Amniotic stem cell (primary cell): ENCODE measurements at places on chromosomes 6 and 20.

- DNase-seq: peak; percentile 9
These were observed 51.5 kb downstream of the PREX1 start for GRCh38 chr20:48776306-48776705.

DNA sequence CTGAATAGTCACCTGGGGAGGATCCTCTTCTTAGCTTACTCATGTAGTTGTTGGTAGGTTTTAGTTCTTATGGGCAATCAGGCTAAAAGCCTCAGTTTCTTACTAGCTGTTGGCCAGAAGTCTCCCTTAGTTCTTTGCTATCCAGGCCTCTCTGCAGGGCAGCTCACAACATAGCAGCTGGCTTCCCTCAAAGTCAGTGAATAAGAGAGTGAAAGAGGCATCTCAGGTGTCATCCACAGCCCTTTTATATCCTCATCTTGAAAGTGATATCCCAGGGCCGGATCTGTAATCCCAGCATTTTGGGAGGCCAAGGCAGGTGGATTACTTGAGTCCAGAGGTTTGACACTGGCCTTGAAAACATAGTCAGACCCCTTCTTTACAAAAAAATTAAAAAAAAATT is 42.1 kb upstream of the FOXA2 start:
- no peak for DNase-seq

DNA sequence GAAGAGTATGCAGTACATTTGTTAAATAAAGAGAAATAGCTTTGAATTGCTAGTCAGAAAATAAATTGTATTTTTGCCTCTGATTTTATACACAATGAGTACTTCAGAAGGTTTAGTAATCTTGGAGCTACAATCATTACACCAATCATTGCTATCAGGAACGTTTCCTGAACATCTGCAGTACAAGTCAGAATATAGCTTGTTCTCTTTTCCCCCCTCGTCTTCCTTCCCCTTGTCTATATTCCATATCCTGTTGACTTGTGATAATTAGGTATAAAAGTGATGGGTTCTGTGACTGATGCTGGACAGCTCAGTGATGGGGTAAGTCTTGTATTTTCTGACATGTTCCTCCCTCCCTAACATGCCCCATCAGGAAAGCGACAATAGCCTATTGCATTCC is 94.0 kb downstream of the AHI1 start:
- no peak for DNase-seq

- DNase-seq: no peak
These were observed 18.4 kb upstream of the SPAG4 start for GRCh38 chr20:35597186-35597585.

- no peak for DNase-seq
These were observed 425.5 kb downstream of the TENT5A start for GRCh38 chr6:81326881-81327561.

- no peak for DNase-seq
These were observed 23.9 kb upstream of the SPTLC3 start for GRCh38 chr20:12984863-12985262.

GRCh38 chr20:2379511-2380229 is 1.0 kb upstream of the TGM6 start:
- no peak for DNase-seq

- no peak for DNase-seq
These were observed 65.8 kb downstream of the SYTL3 start for GRCh38 chr6:158715330-158716311.

DNA sequence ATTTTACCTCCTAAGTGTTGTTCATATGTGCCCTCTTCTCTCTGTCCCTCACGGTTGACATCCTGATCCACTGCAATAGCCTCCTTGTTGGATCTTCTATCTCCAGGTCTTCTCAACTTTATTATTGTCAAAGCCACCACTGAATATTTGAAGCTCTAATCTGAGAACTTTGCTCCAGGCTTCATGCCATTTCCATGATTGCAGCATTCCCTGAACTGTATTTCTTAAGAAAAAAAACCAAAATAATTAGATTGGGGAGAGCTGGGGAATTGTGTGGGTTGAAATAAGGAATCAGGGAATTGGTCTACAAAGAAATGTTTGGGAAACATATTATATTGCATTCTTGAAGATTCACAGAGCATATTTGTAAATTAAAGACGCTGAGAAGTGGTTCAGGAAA is 2.5 kb upstream of the STX7 start:
- DNase-seq: no peak

GRCh38 chr6:28258877-28259777 is at the start of gene NKAPL:
Gene NKAPL, plus strand, starts transcription at chr6:28259297. Its CDS starts 75 bp downstream, at chr6:28259372.
- no peak for DNase-seq

- DNase-seq: no peak
These were observed 3.6 kb downstream of the FOXC1 start for GRCh38 chr6:1613346-1613687.

- DNase-seq: no peak
These were observed 440.2 kb upstream of the FLRT3 start for GRCh38 chr20:14777591-14777990.

DNA sequence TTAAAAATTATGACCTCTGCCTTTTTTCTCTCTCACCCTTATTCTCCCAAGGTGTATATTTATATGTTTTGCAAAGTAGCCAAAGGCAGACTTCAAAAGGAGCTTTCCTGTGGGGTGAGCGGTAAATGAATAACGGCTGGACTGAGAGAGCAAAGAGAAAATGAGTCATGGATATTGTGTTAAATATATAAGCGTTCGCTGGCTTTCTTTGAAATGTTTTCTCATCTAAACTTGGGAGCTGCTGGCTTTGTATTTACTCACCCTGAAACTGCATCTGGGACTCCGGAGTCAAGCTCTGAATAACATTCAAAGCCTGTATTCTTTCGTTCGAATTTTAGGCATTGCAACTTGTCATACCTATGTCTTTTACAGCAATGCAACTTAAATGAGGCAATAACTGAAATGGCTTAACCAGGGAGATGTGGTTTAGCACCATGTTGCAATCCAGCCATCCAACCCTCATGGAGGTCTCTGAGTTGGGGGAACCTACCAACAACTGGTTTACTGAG is 32.0 kb downstream of the ATXN1 start:
- DNase-seq: no peak

GRCh38 chr6:168062346-168063289 is 16.4 kb downstream of the FRMD1 start:
- DNase-seq: no peak

GRCh38 chr6:56660381-56660730 is 17.7 kb upstream of the DST start:
- DNase-seq: no peak

DNA sequence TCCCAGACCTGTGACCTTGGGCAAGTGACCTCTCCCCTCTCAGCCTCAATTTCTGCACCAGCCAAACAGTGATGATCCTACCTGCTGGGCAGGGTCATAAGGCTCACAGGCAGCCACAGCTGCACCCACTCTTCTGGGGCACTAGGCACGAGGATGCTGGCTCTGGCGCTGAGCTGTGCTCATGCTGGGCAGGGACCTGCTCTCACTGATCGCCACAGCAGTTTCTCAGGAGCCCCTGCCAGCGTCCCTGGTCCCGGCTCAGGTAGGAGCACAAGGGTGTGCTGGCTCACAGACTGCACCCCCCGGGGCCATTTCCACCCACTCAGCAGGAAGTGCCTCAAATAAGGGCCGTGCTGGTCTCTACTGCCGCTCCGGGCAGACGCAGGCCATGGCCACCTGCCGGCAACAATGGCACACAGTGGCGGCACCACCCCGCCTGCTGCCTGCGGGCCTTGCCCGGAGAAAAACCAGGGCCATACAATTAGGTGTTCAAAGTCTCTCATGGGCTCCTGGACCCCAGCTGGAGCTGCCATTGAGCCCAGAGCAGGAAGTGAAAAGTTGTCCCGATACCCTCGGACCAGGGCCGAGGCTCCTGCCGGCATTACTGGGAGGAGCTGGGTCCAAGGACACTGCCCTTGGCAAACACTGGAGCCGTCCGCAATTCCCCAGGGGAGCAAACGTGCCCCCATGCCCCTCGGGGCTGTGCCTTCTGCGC is 4.6 kb upstream of the CABLES2 start:
- no peak for DNase-seq

DNA sequence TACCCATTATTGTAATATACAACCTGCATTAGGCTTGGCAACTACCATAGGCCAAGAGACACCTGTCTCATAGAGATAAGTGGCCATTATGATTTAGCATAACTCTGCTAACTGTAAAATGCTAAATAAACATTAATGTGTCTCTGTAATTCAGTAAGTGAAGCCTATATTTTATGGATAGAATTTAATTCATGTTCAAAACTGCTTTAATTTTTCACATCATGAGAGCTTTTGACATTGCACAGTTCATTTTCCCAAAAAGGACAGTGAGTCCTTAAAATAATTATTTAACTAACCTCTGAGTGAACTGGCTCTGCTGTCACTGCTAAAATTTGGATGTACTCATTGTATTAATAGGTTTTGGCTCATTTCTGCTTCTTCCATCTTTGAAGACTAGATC is 41.4 kb upstream of the TMX4 start:
- no peak for DNase-seq

DNA sequence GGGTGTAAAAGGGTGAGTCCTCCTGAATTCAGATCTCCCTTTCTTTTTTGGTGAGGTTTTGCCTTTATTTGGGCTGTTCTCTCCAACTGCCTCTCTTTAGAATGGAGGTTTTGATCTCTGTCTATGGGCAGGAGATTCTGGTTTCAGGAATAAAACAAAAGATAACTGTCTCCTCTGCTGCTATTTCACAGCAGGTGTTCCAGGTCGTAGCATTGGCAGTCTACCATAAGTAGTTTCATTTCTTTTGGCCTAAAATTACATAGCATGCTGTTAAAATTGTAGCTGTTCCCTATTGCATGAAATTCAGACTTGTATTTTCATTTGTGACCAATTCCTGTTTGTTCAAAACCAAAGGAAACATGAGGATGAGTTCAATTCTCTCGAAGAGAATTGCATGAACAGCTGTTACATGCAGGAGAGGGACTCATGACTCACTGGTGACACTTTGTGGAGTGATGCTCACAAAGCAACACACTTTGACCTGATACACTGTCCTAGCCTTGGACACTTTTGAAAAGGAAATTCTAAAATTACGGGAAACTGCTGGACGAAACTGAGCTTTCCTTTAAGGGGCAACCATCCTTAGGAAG is 76.8 kb upstream of the SIRPG start:
- no peak for DNase-seq

GRCh38 chr20:43767686-43768474 is 41.1 kb upstream of the GTSF1L start:
- DNase-seq: no peak

DNA sequence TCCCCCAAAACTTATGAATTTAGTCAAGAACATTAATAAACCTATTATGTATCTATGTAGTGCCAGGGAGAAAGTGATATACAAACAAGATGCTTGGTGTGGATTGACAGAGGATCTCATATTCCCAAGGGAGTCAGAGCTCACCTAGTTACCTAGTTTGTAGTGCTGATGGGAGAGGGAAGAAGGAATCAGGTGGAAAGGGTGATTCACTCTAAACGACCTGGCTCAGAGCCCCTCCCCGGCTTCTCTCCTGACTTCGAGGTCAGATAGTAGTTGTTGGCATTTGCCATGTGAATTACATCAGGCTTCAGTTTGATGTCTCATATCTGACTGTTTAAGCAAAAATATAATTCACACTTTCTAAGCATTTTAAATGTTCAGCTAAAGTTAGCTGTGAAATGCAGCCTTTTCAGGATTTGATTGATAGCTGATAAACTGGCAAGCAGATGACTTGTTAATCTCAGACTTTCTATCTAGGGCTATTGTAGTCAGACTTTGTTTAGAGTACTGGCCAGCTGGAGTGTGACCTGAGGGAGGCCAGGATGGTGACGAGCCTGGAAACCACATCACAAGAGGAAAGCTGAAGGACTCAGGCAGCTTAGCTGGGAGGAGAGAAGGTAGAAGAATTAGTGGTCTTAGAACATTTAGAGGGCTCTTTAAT is 123.7 kb downstream of the AKAP7 start:
- DNase-seq: no peak

GRCh38 chr6:151242420-151242861 is 2.7 kb downstream of the AKAP12 start:
- DNase-seq: no peak

DNA sequence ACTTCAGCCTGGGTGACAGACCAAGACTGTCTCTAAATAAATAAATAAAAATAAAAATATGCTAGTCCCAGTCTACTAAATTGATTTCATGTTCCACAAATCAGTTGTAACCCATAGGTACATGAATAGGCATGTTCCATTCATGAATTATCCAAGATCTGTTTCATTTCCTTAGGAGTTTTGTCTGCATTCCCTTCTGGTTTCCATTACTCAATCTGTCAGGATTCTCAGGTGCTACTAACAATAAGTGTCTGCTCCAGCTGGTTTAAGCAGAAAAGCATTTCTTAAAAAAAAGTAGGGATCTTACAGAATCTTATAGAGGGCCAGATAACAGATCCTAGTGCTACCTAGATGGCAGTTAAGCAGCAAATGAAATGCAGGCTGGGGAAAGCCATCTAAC is 15.6 kb upstream of the PKIG start:
- no peak for DNase-seq

DNA sequence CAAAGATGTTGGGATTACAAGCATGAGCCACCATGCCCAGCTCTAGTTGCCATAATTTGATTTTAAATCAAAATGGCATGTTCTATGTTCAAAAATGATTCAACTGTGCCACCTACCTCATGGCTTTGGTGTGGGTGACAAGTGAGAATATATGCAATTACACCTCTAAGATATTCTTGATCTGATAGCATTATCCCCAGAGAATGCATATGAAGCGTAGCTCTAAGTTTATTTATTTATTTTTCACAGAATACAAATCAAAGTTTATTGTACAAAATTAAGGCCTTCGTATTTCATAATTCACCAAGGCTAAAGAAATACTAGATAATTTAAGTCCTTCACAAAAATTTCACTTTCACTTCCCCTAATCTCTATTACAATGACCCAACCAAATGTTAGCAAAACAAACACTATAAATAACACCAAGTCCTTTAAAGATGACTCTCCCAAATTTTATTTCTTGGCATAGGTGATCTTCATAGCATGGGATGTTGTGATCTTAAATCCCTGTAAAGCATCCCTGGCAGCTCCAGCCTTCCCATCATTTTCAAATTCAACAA is 205.9 kb upstream of the TAB2 start:
- DNase-seq: no peak
